ENCODE measurements at places on chromosomes 1 and 21.

DNA sequence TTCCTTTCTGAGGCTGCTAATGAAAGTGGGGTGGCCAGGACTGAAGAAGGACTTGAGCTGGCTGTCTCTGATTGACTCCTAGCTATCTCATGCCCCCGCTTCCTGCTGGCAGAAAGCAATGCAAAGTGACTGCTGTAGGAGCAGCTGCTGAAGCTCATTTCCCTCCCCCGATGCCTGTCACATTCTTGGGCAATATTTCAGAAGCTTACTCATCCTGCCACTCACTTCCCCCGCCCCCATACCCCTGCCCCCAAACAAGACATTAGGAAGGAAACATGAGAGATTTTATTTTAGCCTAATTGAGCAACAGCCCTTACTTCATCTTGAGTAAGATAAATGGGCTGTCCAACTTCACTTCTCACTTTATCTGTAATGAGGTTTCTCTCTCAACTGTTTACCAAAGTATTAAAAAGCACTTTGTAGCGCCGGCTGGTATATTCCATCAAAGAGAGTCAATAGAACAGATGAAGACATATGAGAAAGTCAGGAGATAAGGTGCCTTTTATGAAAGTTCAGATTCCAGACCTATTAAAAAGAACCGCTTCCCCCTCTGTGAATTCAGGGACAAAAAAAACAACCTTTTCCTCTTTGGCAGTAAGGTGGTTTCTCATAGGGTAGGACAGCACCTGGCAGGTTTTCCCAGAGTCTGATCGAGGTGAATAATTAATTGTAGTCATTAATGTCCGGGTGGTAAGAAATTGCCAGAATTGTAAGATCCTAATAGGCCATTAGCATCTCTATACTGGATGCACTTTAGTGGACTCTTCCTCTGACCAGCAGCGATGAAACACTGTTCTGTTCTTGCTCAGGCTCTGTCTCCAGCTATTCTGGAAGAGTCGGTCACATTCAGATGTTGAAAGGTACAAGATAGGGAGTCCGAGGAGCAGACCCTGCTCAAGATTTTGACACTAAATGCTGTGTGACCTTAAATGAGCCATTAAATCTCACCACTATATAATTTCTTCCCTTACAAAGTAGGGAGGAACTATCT is 70.2 kb downstream of the SH3GLB1 start:
- DNase-seq: peak; percentile 13

- no peak for DNase-seq
Observed at GRCh38 chr1:26352338-26352679, 1.6 kb downstream of the CRYBG2 start.

DNA sequence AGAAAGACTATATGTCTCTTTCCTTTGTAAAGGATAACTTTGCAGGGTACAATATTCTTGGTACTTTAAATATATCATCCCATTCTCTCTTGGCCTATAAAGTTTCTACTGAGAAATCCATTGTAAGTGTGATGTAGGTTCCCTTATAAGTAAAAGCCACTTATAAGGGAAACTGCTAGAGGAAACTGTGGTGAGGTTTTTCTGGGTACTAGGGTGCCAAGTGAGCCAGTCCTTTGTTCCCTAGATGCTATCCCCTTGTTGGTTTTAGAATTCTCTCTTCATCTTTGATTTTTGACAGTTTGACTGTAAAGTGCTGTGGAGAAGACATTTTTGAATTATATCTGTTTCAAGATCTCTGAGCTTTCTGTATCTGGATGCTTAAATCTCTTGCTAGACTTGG is 108.9 kb upstream of the NEK7 start:
- DNase-seq: no peak

- DNase-seq: no peak
Observed at GRCh38 chr1:9078015-9078751, 8.7 kb upstream of the SLC2A5 start.

- DNase-seq: no peak
Observed at GRCh38 chr1:18781031-18781430, 78.4 kb downstream of the TAS1R2 start.

Measured in activated CD4-positive, alpha-beta T cell treated with anti-CD3 and anti-CD28 coated beads, Interleukin-2, amount 50 U/mL, for 4 hours (primary cell).